Upper lobe of left lung (tissue), 6 donors: ENCODE measurements at places on chromosomes 12 and 14.

- no peak for DNase-seq
Observed at GRCh38 chr12:120599672-120600552, 18.7 kb upstream of the POP5 start.

GRCh38 chr12:108302403-108303311 is 36.5 kb downstream of the CMKLR1 start:
- DNase-seq, result peak; percentile 69

GRCh38 chr12:713281-713875 is 39.0 kb upstream of the WNK1 start:
- DNase-seq, result no peak

DNA sequence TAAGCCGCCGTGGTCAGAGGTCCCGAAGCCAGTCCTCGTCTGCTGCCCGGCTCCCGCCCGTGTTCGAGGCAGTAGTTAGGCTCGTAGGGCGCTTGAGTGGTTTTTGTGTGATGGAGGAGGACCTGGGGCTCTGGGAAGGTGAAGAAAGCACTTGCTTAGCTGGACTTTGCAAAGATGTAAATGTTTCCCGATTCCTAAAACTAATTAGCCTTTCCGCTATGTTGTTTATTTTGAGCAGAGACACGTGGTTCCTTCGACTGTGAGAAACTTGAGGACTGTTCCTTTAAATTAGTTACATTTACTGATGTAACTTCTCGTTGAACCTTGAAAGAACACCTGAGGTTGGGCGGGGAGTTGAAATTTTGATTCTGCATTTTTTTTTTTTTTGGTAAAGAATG is 33.9 kb downstream of the MIA2 start:
- DNase-seq, result no peak

DNA sequence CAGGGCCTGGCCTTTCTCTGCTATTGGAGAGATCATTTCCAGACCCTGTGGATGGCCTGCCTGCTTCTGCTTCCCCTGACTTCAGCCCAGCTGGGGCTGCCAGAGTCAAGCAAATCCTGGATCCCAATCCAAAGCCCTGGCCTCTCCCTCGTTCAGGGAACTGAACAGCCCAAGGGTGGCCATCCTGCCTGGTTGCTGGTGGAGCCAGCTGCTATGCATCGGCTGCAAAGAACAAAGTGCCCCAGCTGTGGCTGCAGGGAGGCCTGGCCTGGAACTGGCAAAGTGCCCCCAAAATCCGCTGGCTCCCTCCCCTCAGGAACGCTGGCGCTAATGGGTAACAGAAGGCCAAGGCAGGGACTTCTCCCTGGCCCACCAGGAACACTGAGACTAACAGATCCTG is 56.4 kb downstream of the LRRC74A start:
- peak; percentile 64 for DNase-seq

DNA sequence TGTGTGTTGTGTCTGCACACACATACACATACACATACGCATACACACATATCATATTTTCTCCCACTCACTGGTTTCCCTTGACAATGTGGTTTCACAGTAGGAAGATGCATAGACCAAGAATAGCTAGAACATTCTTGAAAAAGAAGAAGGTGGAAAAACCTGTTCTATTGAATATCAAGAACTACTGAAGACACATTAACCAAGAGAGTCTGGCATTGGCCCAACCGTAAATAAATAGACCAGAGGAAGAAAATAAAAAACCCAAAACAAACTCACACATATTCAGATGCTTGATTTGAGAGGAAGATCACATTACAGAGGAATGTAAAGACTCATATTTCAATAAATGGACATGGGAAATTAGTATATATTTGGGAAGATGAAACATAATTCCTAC is 311.3 kb downstream of the FOXG1 start:
- no peak for DNase-seq

GRCh38 chr12:52895726-52896189 is 9.1 kb downstream of the KRT8 start:
- DNase-seq, result no peak

DNA sequence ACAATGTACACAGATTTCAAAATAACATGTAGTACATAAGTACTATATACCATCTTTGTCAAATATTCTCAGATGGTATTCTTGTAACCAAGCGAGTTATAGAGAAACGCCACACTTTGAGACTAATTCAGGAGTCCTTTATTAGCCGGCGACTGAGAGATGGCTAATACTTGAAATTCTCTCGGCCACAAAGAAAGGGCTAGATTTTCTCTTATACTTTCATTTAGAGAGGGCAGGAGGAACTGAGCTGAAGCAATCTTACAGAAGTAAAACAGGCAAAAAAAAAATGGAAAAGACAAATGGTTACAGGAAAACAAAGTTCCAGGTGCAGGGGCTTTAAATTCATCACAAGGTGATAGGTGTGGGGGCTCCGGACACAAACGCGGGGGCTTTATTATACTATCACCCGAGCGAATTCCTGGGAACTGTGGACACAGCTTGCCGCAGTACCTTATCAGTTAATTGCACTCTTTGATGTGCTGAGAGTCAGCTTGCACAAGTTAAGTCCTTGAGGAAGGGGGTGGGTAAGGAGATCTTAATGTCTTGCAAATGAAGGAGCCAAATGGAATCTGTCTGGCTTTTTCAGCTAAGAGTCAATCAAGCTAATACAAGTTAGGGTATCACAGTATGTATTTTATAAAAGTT is 382.3 kb downstream of the KCNH5 start:
- DNase-seq, result peak; percentile 38

DNA sequence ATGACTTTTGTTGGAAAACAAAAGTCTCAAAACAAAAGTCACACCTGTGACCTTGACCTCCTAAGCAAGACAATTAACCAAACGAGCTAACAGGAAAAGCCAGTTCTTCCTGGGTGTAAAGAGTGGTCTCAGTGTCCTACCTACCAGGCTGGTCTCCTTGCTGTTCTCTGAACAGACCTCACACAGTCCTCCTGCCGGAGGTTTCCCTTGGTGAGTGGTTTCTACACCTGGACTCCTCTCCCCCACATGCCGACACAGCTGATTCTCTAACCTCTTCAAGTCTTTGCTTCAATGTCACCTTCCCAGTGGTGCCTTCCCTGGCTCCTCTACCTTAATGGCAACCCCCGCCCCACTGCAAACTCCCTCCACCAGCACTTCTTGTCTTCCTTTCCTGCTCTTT is 238.6 kb downstream of the ZFP36L1 start:
- DNase-seq, result no peak

DNA sequence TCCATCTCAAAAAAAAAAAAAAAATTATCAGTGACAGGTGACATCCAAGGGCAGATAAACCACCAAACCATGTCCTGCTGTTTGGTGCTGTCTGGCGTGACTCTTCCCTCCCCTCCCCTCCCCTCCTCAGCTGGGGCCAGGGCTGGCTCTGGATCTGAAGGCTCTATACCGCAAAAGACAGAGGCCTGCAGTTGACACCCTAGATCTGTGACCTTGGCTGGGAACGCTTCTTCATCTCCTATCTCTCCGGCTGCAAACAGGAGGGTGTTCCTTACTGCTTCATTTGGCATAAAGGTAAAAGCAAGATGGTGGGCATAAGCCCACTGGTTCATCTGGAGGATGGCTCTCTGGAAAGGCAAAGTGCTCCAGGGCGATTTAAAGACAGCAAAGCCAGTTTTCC is 126.8 kb upstream of the PRMT8 start:
- no peak for DNase-seq

DNA sequence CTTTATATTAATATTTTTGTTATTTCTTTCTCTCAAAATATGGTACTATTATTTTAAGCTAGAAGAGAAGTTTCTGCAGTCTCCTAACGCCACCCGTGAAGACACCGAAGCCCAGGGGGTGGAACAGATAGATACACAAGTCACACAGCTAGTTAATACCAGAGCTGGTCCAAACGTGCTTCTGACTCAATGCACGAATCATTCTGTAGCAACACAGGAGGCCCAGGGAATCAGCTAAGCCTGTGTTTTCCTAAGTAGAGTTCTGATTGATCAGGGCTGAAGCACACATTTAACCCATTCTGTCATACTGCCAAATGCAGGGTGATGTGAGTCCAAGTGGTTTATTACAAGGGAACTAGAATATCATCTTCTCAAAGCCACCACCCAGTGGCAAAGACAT is 116.9 kb upstream of the PWP1 start:
- DNase-seq, result no peak

- no peak for DNase-seq
Observed at GRCh38 chr12:75984577-75985182, 46.9 kb downstream of the PHLDA1 start.
